ENCODE measurements at places on chromosomes 13 and 19.

GRCh38 chr19:6109947-6110346 lies 353 bp downstream of the RFX2 start:
- no peak for DNase-seq

GRCh38 chr13:20528452-20528851 lies 2.8 kb upstream of the CRYL1 start:
- no peak for DNase-seq

DNA sequence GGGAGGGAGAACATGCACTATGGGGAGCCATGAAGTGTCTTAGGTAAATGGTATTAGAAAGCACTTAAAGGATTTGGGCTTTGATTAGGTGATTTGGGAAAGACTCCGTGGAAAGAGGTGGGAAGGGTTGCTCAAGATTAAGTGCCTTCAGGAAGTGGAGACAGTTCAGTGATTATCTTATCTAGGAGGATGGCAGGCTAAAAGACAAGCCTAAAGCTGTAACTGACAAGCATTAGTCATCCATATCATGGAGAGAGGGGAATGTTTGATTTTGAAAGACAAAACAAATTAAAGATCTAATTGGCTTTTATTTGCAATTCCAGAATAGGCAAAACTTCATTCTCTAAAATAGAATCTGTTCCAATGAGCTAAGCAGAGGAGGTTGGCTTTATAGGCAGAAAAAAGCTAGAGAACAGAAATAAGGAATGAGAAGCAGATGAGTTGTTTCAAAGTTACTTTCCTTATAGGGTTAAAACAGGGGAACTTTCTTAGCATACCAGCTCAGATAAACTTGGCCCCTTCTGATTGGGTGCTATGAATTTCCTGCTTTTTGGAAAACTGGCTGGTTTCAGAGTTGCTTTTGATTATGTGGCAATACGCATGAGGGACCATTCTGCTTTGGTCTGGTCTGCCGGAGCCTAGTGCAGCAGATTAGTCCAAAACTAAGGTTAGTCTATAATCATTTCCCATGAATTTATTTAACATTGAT lies 1.8 kb upstream of the DIAPH3 start:
- peak; percentile 74 for DNase-seq

- DNase-seq, result no peak
Measured at GRCh38 chr13:91986761-91987483, 588.5 kb downstream of the GPC5 start.

DNA sequence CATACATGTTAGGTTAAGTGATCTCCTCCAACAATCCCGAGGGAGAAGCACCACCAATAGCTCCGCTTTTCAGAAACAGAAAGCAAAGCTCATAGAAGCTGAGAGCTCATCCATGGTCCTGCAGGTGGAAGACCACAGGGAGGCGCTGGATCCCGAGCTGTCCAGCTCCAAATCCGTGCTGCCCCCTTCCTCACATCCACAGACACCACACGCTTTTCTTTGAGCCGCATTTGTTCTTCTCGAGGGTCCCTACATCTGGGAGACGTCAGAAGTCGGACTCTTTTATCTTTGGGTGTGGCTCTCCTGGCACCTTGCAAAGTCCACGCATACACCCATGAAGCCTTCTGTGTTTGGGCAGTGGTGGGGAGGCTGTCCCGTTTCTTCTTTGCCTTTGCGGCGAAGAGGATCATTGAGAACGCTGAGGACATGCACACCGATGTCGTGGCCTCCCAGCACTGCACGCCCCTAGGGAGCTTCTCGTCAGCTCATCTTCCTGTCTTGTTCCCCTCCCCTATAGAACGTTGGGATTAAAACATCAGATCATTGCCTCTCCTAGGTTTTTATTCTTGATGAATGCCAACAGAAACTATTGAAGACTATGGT lies 184.8 kb downstream of the TEX29 start:
- DNase-seq, result peak; percentile 2
